ENCODE measurements at places on chromosomes 5 and 9.

- no peak for DNase-seq
Observed at GRCh38 chr5:143921525-143922311, 109.8 kb downstream of the HMHB1 start.

GRCh38 chr9:613771-614347 lies 227.6 kb upstream of the DMRT1 start:
- peak; percentile 80 for DNase-seq

DNA sequence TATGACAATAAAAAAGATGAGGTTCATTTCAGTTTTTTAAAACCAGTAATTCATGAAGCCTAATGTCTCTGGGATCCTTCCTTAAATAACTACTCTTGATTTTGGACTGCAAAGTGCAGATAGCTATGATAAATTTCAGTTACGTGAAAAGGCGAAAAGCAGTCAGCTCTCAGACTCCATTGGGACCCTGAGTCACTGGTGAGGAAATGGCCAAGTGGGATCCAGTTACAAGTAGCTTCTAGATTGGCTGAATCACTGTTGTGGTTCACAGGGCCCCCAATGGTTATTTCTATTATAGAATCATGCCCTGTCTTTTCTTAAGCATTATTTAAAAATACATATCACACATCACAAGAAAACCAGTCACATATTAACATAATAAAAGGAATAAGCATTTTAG lies 31.1 kb upstream of the PPP3R2 start:
- DNase-seq = no peak

- DNase-seq = no peak
Observed at GRCh38 chr5:13746026-13746425, 198.5 kb downstream of the DNAH5 start.

GRCh38 chr5:158060212-158060611 lies 201.3 kb upstream of the CLINT1 start:
- DNase-seq = no peak

DNA sequence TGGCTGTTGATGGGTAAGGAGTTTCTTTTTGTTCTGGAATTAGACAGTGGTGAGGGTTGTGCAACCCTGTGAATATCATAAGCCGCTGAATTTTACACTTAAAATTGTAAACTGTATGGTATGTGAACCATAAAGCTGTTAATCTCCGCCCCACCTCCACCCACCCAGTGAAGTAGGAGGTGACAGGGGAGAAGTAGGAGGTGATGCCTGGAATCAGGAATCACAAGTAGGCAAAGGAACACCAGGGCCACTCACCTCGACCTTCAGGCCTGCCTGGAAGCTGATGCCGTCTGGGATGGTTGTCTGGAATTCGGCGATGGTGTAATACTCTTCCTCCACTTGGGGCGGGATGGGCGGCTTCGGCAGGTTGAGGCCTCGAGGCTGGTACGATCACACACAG lies 62.3 kb upstream of the UBTD2 start:
- no peak for DNase-seq

DNA sequence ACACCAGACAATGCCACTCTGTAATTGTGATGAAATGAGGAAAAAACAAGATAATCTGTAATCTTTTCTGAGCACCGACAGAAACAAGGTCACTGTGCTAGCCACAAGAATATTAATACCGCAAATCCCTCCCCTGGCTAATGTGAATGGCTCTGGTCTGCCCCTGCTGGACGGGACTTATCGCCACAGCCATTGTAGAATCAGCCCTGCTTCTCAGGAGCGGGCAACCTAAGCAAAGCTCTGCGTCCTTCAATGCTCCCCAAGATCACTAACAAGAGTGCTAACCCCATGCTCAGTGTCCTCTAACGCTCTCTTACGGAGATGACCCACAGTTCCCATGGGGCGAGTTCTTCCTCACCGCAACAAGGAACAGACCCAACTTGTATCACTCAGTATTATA lies 42.7 kb downstream of the OR2V1 start:
- DNase-seq = no peak

GRCh38 chr9:5568868-5569267 lies 58.5 kb downstream of the PDCD1LG2 start:
- no peak for DNase-seq
